AG08395 (cell line): ENCODE measurements at places on chromosomes 3 and 15.
A peak's percentile ranks its signal among the peaks of the same experiment; 100 is the strongest.

GRCh38 chr3:62103531-62103930 lies 269.8 kb downstream of the FEZF2 start:
- DNase-seq = no peak

DNA sequence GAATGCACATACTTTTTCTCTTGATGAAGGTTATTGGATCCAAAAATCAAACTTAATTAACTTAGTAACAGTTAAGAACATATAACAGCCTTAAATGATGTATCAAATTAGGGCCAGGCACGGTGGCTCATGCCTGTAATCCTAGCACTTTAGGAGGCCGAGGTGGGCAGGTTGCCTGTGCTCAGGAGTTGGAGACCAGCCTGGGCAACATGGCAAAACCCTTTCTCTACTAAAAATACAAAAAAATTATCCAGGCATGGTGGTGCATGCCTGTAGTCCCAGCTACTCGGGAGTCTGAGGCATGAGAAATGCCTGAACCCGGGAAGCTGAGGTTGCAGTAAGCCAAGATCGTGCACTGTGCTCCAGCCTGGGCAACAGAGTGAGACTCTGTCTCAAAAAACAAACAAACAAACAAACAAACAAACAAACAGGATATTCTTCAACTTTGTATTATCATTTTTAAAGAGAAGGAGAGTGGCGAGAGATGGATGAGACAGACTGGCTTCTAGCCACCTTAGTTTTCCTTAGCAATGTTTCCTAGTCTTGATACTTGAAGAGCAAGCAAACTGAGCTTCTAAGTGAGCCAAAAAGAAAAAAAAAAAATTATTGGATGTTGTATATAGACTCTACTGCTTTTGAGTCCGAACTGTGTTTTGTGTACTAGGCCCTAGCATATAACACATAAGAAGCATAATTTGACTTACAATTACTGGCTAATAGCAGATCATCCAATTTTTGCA lies 13.8 kb downstream of the SPRED1 start:
- DNase-seq = no peak

GRCh38 chr3:127208483-127209100 lies 15.7 kb downstream of the PRR23E start:
- no peak for DNase-seq

GRCh38 chr3:117786349-117786748 lies 1076.8 kb downstream of the TUSC7 start:
- no peak for DNase-seq

GRCh38 chr3:178271740-178272387 lies 264.4 kb upstream of the KCNMB2 start:
- DNase-seq = no peak

- peak; percentile 18 for DNase-seq
Observed at GRCh38 chr3:126982126-126982470, 817 bp upstream of the PLXNA1 start.

DNA sequence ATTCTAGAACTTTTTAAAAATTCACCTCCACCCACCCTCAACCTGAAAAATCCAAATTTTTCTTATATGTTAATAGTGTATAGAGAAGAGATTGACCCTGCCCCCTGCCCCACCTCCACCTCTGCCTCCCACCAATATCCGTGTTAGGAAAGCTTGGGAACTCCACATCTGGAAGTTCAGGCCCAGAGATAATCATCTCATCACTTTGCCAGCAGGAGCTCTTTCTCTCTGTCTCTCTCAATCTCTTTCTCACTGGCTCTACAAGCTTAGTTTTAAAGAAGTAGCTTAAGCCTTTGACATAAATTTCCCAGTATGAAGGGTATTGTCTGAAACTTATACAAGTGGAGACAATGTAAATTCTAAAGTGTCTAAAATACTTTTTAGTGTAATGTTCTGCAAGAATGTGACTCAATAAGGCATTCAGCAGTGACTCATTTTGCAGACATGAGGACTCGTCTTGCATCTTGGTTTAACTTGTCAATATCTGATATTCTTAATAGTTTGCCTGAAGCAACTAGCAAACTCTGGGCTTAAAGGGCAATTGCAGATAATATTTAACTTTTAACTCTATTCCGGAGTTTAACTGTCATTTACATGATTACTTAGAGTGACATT lies 299.8 kb upstream of the EPHA3 start:
- DNase-seq = peak; percentile 58

- peak; percentile 50 for DNase-seq
Observed at GRCh38 chr3:79018671-79019136, 749.1 kb downstream of the ROBO1 start.

DNA sequence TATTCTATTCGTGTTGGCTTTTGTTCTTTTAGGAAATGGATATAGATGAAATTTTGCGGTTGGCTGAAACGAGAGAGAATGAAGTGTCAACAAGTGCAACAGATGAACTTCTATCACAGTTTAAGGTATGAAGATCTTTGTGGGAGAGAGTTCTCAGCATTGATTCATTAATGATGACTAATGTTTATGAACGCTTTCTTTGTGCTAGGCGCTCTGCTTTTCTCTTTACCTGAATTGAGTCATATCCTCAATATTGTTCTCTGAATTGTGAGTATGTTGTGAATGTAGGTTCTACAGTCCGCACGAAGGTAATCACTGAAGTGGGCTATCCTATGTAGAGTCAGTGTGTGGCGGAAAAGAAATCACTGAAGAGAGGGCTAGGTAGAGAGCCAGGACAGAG lies 81.2 kb downstream of the CHD2 start:
- no peak for DNase-seq

DNA sequence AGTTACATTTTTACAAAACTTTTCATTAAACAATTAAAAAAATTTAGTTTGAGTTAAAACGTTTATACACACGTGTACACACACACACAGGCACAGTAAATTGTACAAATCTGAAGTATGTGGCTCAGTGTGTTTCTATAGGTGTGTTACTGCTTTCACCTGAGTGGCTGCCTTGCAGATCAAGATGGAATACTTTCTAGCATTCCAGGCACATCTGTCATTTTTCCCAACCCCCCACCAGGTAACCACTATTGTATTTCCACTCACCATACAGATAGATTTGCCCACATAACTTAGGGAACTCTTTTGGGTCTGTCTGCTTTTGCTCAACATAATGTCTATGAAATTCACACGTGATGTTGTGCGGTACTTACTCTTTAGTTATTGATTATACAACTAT lies 141.1 kb downstream of the PTPRG start:
- no peak for DNase-seq

- DNase-seq = no peak
Observed at GRCh38 chr3:89787979-89788378, 680.6 kb downstream of the EPHA3 start.

- DNase-seq = no peak
Observed at GRCh38 chr3:141387516-141387915, 19.2 kb downstream of the ZBTB38 start.

GRCh38 chr15:66613743-66614142 lies 47.9 kb upstream of the LCTL start:
- DNase-seq = no peak

DNA sequence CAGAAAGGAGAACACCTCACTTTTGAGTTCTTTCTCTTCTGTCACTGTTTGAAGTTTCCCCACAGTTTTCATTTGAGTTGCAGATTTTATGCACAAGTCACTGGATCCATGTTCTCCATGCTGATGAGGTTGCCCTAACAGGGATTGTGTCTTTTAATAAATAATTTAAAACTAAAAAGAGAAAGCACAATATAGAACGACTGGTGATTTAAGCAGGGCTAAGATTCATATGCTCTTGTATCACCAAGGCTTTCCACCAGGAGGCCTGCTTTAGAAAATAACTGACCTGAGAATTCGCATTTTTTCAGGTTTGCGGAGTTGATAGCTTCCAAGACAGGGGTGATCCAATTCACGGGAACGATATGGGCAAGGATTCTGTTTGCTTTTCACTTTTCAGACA lies 252.0 kb upstream of the VEPH1 start:
- DNase-seq = no peak

- no peak for DNase-seq
Observed at GRCh38 chr15:74252721-74253120, 16.6 kb downstream of the CCDC33 start.

DNA sequence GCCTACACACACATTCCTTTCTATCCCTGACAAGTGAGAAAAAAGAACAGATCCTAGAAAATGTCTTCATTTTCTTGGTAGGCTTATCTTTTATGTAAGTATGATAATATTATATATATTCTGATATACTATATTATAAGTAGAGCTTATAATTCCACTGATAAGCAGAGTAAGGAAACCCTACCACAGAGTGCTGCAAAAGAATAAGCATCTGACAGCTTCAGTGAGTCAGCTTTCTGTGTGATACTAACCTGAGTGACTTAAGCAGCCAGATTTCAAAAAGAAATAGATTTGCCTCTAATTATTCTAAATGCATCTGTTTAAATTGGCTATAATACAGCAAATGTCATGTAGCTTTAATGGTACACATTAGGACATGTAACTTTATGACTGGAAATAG lies 656.0 kb downstream of the MCTP2 start:
- DNase-seq = no peak

GRCh38 chr3:24985668-24986067 lies 442.4 kb upstream of the RARB start:
- no peak for DNase-seq

- no peak for DNase-seq
Observed at GRCh38 chr15:78681281-78682003, 40.4 kb upstream of the CHRNB4 start.

GRCh38 chr15:100049483-100049882 lies 292.3 kb downstream of the ADAMTS17 start:
- DNase-seq = no peak

DNA sequence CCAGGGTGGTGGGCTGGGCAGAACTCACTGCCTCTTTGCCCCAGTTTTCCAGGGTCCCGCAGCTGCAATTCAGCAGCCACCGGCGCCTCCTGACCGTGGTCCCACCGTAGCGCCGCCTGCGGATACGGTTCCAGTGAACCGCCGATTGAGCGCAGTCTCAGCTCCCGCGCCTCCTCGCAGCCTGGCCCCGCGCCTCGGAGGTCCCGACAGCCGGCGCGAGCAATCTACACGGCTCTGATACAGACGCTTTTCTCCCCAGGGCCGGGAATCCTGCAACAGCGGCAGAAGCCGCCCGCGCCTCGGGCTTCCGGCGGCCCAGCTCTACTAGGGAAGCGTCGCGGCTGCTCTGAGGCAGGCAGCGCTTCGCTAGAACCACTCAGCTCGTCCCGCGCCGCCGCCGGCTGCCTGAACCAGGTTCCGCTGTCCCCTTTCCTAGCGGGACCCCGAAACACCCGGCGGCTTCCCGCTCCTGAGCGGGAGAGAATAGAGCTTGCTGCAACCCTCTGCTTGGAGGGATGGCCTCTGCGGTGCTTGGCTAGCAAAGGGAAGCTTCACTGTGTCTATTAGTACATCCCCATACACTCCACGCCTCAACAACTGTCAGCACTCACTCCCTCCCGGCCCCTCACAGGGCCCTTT lies 3.1 kb downstream of the FOXL2NB start:
- DNase-seq = peak; percentile 55

DNA sequence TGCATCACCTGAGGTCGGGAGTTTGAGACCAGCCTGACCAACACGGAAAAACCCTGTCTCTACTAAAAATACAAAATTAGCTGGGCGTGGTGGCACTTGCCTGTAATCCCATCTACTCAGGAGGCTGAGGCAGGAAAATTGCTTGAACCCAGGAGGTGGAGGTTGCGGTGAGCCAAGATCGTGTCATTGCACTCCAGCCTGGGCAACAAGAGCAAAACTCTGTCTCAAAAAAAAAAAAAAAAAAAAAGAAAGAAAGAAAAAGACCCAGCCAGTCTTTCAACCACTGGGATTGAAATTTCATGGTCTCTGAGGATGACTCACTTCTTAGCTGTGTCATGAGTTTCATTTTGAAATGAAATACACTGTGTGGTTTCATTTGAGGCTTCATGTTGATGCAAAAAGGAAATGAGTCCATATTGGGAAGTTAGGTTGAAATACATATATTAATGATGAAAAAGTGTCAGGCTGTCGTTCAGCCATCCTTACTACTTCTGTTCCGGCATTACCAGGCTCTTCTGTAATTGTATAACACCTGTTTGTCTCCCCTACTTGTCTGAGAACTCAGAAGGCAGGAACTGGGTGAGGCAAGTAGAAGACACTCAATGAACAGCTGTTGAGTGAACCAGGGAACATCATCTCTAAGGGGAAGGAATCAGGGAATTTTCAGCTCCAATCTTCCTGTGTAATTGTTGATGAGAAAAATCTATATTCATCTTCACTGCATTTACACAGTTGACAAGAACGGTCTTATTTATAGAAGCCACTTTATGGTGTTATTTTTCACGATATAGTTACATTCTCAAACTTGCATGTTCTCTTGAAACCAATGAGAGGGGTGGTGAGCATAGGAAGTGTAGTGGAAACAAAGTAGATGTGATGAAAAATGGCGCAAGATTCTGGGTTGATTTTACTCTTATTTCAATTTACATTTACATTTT lies 87.4 kb downstream of the NFKBIZ start:
- peak; percentile 82 for DNase-seq

DNA sequence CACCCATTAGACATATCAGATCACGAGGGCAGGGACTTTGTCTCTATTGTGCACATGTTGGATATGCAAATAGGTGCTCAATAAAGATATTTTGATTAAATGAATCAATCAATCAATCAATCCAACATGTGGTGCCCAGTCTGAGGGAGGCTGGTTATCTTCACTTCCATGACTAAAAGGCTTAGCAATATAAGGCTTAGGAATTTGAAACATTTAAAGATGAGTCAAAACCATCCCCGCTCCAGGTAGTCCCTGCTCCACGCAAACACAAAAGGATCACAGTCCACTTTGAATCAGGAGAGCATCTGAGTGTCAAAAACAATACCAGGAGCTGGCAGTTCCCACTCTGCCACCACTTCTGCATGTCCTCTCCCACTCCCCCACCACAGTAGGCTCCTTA lies 25.8 kb upstream of the PRICKLE2 start:
- no peak for DNase-seq

DNA sequence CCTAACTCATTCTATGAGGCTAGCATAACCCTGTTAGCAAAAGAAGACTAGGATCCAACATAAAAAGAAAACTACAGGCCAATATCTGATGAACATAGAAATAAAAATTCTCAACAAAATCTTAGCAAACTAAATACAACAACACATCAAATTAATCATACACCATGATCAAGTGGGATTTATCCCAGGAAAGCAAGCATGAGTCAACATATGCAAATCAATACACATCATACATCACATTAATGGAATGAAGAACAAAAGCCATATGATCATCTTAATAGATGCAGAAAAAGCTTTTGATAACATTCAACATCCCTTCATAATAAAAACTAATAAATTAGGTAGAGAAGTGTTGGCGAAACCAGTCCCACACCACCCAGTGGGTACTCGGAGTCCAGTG lies 136.1 kb upstream of the MME start:
- DNase-seq = no peak

GRCh38 chr3:123383091-123384053 lies 65.5 kb downstream of the ADCY5 start:
- peak; percentile 35 for DNase-seq

- no peak for DNase-seq
Observed at GRCh38 chr3:98952404-98952803, 50.9 kb upstream of the DCBLD2 start.
